ENCODE measurements at places on chromosomes 1 and 21.

GRCh38 chr21:25934771-25935224, 200.0 kb downstream of the GABPA start:
- DNase-seq: no peak

- DNase-seq: no peak
Observed at GRCh38 chr1:210951279-210951678, 182.7 kb downstream of the KCNH1 start.

- DNase-seq: no peak
Observed at GRCh38 chr21:43824333-43825241, 35.2 kb downstream of the RRP1 start.

- DNase-seq: no peak
Observed at GRCh38 chr1:7781501-7781900, 2.6 kb upstream of the PER3 start.

- DNase-seq: no peak
Observed at GRCh38 chr21:38236232-38236631, 20.6 kb upstream of the KCNJ15 start.

Data from adrenal gland (tissue), 19 donors.